Activated T-helper 1 cell treated with Interleukin-2 at 50 U/mL for 16 hours (primary cell): ENCODE measurements at places on chromosomes 16 and 17.

- DNase-seq: no peak
Observed at GRCh38 chr17:57662041-57662440, 83.1 kb downstream of the CCDC182 start.

- peak; percentile 56 for DNase-seq
Observed at GRCh38 chr17:64028874-64029464, 8.5 kb upstream of the ICAM2 start.

- DNase-seq: no peak
Observed at GRCh38 chr16:55901566-55902217, 26.5 kb upstream of the CES5A start.

DNA sequence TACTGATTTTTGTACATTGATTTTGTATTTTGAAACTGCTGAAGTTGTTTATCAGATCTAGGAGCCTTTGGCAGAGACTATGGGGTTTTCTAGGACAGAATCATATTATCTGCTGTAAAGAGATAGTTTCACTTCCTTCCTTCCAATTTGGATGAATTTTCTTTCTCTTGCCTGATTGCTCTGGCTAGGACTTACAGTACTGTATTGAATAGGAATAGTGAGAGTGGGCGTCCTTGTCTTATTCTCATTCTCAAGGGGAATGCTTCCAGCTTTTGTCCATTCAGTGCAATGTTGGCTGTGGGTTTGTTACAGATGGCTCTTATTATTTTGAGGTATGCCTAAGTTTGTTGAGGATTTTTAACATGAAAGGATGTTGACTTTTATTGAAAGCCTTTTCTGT is 290.1 kb downstream of the MAP2K4 start:
- no peak for DNase-seq

- no peak for DNase-seq
Observed at GRCh38 chr16:82088483-82088882, 53.4 kb downstream of the HSD17B2 start.

- DNase-seq: no peak
Observed at GRCh38 chr16:10504404-10504885, 76.0 kb downstream of the EMP2 start.

DNA sequence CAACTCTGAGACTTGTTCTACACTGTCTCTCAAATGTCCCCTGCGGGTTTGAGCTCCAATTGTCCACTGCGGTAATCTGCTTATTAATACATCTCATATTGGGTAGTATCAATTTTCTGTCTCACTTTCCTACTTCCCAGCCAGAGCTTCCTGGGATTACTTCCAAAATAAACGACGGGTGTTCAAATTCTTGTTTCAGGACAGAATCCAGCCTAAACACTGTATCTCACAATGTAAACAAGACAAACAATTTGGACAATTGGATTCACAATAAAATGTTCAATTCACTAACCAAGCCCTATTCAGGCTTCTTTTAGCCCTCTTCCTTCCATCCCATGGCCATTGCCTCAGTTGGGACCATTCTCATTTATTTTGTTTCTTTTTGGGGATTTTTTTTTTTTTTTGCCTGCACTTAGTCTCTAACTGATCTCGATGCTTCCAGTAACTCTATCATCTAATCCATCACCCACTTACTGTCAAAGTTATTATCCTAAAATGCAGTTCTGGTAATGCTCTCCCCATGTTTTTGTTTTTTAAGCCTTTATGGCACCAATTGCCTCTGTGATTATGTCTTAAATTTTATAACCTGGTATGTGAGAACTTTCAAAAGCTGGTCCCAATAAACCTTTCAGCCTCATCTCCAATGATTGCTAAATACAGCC is 2.0 kb upstream of the VAT1L start:
- no peak for DNase-seq

GRCh38 chr16:72639494-72639893 is 408.4 kb downstream of the ZFHX3 start:
- DNase-seq: no peak

- no peak for DNase-seq
Observed at GRCh38 chr17:76390003-76390421, 5.6 kb downstream of the SPHK1 start.

DNA sequence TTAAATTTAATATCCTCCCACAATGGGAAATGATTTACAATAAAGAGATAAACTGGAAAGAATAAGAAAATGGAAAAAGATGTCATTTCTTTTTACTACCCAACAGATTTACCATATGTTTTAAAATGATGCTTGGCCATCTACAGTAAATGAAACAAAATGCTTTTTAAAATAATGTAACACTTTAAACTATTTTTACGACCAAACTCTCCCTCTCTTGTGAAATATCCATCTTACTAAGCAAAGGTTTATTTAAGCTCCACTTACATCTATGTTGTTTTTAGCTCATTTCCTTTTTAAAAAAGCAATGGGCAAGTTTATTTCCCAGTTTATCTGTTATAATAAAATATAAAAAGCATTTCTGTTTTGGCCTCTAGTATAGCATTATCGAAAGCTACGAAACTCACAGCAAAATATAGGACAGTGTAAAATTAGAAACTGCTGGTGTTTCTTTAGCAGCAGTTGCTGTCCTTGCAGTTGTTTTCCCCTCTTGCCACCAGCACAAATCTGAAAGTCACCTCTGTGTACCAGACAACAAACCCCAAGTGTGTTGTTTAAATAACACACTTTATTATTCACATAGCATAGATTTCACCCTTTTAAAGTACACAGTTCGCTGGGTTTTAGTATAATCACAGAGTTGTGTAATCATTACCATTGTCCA is 195.1 kb downstream of the CDRT15L2 start:
- no peak for DNase-seq
